ENCODE measurements at places on chromosomes 16 and 17.

DNA sequence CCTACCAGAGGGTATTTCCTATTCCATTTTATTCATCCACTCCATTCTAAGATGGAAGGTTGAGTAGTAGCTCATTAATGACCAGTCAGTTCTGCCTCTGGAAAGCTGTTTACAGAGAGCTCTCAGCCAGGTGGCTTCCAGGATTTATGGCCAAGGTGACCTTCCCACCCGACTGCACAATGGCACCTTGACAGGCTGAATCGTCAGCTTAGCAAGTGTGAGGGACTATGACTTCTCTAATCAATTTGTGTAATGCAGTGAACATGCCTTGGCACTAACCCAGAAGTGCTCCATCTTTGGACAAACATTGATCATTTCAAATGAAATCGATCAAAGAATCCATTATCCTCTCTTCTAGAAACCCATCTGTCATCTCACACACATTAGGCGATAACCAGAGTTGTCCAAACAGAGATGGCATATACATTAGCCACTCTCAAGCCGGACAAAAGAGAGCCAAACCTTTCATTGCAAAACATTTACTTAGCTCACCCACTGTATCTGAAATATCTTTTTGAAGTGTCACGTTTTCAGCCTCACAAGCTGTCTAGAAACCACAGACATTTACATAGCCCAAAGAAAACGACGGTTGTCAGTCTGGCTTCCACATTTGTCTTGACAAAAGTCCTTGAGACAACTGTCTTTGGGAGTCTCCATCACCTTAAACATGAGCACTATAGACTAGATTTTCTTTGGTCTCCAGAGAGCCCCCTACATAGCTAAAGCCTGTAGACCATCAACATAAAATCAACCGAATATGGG, 35.6 kb downstream of the CLEC3A start:
- DNase-seq = no peak

DNA sequence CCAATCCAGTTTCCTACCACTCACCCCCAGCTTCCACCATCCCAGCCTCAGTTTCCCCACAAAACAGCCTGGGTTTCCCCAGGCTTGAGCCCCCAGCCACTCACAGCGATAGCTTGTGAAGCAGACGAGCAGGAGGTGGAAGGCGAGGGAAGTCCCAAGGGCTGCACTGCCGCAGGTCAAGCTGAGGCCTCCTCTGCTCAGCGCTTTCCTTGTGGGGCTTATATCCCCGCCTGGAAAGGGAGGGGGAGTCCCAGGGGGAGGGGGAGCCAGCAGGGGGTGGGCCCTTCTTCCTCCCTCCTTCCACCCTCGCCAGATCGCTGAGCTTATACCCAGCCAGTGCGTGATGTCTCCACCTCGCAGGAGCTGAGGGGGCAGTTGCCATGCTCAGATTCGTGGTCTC, at the start of gene PYY:
PYY (minus strand) TSS at position 195 of the 400 bp plus-strand sequence. CDS start 457 bp downstream, outside the sequence.
- DNase-seq = no peak

- DNase-seq = no peak
Measured at GRCh38 chr16:54210452-54211125, 76.0 kb downstream of the IRX3 start.

DNA sequence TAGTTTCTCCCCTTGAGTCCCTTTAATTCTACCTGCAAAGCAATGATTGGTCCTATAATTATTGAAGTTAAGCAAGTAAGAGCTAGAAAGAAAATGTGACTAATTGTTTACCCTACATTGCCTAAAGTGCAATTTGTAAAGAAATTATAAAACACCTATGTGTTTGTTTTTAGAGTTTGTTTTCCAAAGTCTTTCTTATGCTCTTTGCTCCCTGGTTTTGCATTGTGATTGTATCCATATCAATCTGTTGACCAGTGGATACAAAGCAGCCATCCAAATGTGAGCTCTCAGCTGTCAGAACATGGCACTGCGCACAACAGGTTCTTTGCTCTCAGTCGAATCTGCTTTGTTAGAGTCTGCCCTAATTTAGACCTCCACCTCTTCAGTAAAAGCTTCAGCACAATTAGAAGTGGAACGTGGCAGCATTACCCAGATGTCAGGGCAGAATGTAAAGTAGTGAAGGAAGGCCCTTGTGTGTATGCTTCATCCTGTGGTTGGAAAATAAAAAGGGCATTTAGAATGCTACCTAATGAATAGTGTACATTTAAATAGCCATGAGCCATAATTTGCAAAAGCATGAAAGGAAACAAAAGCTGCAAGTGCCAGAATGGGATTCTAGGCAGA, 70.5 kb downstream of the AATF start:
- no peak for DNase-seq

- no peak for DNase-seq
Measured at GRCh38 chr16:87844120-87844733, 25.1 kb downstream of the SLC7A5 start.

DNA sequence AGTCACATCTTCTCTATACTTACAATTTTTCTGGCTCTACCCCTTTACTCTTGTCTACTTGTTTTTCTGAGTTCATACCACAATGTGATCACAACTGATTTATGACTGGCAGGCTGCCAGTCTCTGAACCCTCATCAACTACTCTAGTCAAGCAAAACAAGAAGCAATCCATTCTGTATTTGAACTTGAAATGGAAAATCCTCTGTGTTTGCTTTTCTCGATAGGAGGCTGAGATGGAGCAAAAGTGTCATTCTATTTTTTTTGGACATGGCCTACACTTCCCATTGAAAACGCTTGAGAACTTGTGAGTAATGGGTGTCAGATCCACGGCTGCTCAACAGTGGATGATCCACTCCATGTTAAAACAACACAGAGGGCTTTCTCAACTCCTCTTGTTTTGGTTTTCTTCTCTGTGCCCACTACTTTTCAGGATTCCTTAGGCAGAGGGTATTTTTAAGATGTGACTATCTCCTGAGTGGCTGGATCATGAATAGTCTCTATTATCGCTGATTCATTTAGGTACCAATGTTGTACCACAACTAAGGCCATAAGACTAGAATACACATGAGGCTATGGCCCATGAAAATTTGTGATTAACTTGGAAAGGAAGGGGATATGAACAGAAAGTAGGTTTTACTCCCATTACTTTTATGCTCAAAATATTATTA, 11.7 kb downstream of the TMEM100 start:
- DNase-seq = peak; percentile 47

GRCh38 chr16:28543072-28543471, 4.3 kb upstream of the NUPR1 start:
- DNase-seq = peak; percentile 93

DNA sequence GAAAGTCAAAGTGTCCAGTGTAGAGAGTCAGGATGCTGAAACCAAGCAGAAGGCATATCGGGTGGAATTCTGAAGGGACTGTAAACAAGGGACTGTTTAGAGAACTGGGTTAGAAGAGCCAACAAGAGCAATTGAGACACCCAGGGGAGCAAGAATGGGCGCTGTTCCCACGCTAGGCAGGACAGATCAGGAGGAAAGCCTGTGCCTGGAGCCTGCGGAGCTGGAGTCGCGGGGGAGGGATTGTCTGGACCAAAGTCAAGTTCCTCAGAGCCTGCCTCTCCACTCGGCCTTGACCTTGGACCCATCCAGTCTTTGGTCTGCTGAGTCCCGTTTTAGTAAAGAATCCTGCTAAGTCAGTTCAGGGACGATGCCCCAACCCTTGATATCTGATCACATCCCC, 14.7 kb upstream of the KLHL36 start:
- DNase-seq = no peak

DNA sequence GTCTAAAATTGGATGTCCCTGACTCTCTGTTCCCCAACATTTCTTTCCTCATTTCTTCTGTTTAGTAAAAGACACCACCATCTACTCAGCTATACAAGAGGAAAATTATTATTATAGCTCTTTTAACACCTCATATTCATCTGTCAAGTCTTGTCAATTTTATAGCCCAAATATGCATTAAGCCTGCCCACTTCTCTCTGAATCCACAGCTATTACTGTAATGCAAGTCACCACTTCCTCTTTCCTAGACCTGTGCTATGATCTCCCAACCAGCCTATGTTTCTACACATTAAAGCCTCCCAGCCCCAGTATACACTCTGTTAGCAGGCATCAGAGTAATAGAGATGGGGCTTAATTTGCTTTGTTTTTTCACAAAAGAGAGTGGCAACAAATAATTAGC, 252.9 kb downstream of the GRIN2A start:
- peak; percentile 50 for DNase-seq

DNA sequence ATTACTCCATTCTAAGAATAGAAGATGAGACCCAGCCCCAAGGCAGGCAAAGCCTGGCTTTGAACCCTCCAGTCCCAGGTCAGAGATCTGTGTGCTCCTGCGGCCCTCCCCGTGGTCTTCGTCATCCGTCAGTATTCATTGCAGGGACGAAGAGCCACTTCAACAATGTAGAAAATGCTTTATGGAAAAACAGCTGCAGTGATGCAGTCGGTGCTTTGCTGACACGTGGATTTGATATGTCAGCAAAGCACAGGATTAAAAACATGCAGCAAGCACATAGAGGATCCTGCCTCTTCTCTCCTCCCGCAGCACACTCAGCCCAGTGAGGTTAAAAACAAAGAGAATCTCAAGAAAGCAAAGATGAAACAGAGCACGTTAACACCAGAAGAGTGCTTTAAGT, 117.1 kb upstream of the AXIN2 start:
- DNase-seq = peak; percentile 38

Measured in RPMI8226 (cell line).